ENCODE measurements at places on chromosomes 11 and 22. TPM values are rescaled to one million over a fixed set of nuclear protein-coding genes. Genes with fewer than 3 reads are reported as not detected.

DNA sequence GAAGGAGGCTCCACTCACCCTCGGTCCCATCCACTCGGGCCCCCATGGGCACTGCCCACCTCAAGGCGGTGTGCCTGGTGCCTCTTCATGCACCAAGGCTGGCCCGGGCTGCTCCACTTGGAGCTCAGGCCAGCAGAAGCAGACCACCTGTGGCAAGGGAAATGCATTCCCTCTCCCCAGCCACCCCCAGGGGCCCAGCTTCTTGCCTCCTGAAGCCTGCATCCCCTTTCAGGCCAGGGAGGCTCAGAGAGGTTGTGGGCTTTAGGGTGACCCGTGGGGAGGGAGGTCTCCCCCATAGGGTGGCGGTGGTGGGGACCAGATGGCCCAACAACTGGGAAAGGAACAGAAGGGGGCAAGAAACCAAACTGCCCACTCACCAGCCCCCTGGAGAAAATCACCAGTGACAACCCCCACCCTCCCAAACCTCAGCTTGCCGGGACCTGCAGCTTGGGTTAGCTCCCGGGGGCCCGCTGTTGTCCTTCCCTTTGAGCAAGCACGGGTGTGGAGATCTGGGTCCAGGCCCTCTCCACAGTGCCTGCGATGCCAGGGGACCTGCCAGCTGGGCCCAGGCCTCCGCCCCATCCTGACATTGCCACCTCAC is 8.4 kb downstream of the CBX6 start:
- no peaks in the 10 kb centered on the region for H3K27me3 ChIP-seq
- H3K4me3 ChIP-seq, result no peak overlapping the region
- H3K4me1 ChIP-seq, result peaks cover 6% of the 10 kb centered on the region
- no peak for DNase-seq
- peaks cover 9% of the 10 kb centered on the region for H3K36me3 ChIP-seq
- H3K27ac ChIP-seq, result no peak overlapping the region

The PATE2 gene
- 0.34 TPM for total RNA-seq

The GLYAT gene
- total RNA-seq, result not detected

- peak overlapping the region; percentile 61 for H3K4me3 ChIP-seq
- H3K4me1 ChIP-seq, result peaks cover 92% of the 10 kb centered on the region
- DNase-seq, result peak; percentile 70
- H3K27me3 ChIP-seq, result no peaks in the 10 kb centered on the region
- H3K27ac ChIP-seq, result peak overlapping the region; percentile 98
Measured at GRCh38 chr11:118002010-118002540, 15.9 kb downstream of the IL10RA start.

GRCh38 chr22:30574997-30575671 is 669 bp upstream of the GAL3ST1 start:
- H3K27ac ChIP-seq, result no peak overlapping the region
- H3K4me3 ChIP-seq, result no peak overlapping the region
- H3K27me3 ChIP-seq, result peaks cover 4% of the 10 kb centered on the region
- H3K4me1 ChIP-seq, result no peaks in the 10 kb centered on the region
- H3K36me3 ChIP-seq, result peaks cover 34% of the 10 kb centered on the region

The KDELR3 gene
- 1.3 TPM for total RNA-seq

DNA sequence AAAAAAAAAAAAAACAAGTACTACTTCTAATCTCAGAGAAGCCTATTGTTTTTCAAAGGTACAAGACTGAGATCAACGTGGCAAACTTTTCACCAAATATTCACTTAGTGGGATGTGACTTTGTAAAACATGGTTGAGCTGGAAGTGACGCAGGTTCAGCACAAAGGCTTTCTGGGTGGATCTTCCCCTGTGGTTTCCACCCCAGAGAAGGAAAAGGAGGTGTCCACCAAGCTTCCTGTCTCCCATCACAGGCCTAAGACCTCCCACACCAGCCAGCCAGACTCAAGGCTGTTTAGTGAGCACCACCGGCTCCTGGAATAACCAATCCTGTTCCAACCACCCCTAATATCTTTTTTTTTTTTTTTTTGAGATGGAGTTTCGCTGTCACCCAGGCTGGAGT is 5.7 kb downstream of the TMEM184B start:
- peak overlapping the region; percentile 91 for H3K27ac ChIP-seq
- H3K27me3 ChIP-seq, result no peaks in the 10 kb centered on the region
- peak overlapping the region; percentile 33 for H3K4me3 ChIP-seq
- peaks cover 12% of the 10 kb centered on the region for H3K36me3 ChIP-seq
- H3K4me1 ChIP-seq, result peaks cover 61% of the 10 kb centered on the region

DNA sequence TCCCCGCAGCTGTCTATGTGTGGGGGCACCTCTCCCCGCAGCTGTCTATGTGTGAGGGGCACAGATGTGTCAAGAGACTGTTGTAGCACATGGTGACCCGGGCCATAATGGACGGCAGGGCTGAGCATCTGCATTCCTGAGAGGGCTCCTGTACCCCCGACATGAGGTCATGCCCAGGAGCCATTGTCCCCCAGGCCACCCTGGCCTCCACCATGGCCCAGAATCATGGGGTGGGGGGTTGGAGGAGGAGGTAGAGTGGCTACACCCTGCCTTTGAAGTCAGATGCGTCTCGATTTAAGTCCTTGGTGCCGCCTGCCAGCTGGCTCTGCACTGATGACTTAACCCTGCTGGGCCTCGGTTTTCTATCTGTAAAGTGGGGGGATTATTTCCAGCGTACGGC is 49.1 kb downstream of the ARHGAP8 start:
- no peaks in the 10 kb centered on the region for H3K36me3 ChIP-seq
- H3K27ac ChIP-seq, result no peak overlapping the region

The STK33 gene
- total RNA-seq, result 0.34 TPM

DNA sequence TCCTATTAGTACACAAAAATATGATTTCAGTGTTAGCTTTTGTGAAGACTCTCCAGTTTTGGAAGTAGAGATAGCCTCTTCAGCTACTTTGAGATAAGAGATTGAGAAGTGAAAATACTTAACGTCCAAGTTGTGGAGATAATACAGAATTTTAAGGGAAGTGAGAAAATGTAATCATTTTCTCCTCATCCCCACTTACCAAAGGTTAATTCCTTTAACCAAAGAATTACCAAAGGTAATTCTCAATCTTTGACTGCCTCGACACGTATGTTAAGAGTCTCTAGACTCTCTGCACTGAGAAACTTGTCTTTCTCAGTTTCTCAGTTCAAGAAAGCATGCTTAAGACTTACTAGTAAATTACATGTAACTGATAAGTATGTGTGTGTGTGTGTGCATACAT is 15.3 kb downstream of the C11orf54 start:
- DNase-seq, result no peak
- peaks cover 32% of the 10 kb centered on the region for H3K36me3 ChIP-seq
- no peak overlapping the region for H3K4me3 ChIP-seq
- H3K27ac ChIP-seq, result no peak overlapping the region
- H3K27me3 ChIP-seq, result no peaks in the 10 kb centered on the region
- no peaks in the 10 kb centered on the region for H3K4me1 ChIP-seq

The APOL6 gene
- total RNA-seq, result 27.7 TPM

The OR8G1 gene
- total RNA-seq, result not detected

DNA sequence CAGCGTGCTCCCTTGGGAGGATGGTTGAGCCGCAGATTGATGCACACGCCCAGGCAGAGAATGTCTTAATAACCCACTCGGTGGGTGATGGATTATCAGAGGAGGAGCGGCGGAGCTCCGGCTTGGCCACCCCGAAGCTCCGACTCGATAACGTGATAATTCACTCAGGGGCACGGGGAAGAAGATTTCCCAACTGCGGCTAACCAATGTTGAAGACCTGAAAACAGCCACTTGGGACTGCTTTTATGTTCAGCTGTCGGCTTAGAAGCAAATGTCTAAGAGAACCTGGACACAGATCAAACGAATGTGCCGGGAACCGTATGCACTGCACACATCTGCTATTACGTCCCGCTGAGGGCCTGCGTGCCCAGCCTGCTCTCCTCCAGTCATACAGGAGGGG is 206.8 kb upstream of the CADM1 start:
- no peaks in the 10 kb centered on the region for H3K4me1 ChIP-seq
- no peak overlapping the region for H3K4me3 ChIP-seq
- H3K36me3 ChIP-seq, result no peaks in the 10 kb centered on the region
- no peaks in the 10 kb centered on the region for H3K27me3 ChIP-seq
- no peak overlapping the region for H3K27ac ChIP-seq

DNA sequence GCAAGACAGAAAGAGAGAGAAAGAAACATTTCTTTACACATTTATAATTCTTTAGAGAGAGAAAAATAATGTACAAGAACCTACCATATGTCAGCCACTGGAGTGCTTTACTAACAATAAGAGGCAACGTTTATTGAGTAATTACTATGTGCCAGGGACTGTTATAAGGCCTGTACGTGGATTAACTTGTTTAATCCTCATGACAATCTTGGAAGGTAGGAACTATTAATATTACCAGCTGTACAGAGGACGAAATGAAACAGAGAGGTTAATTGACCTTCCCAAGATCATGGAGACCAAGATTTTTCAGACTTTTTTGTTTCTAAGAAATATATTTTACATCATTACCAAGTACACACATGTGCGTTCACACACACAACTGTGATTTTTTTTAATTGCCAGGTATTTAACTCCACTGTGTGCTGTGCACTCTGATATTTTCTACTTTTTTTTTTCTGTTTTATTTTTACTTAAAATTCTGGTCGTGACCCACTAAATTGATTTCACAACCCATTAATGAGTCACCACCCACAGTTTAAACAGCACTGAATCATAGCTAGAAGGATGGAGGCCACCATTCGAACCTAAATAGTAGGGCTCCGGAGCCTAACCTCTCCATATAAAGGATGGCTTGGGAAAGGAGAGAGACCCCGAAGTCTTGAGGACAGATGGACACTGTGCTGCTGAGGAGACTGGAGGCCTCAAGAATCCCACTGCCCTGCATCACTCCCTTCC is 21.4 kb downstream of the CREB3L1 start:
- H3K4me1 ChIP-seq, result no peaks in the 10 kb centered on the region
- no peak overlapping the region for H3K27ac ChIP-seq
- no peaks in the 10 kb centered on the region for H3K36me3 ChIP-seq
- no peak overlapping the region for H3K4me3 ChIP-seq
- H3K27me3 ChIP-seq, result peaks cover 24% of the 10 kb centered on the region
- no peak for DNase-seq

The UEVLD gene
- total RNA-seq, result 31.4 TPM
